ENCODE measurements at places on chromosomes 16 and 17. TPM values are rescaled to one million over a fixed set of nuclear protein-coding genes. Genes with fewer than 3 reads are reported as not detected.

DNA sequence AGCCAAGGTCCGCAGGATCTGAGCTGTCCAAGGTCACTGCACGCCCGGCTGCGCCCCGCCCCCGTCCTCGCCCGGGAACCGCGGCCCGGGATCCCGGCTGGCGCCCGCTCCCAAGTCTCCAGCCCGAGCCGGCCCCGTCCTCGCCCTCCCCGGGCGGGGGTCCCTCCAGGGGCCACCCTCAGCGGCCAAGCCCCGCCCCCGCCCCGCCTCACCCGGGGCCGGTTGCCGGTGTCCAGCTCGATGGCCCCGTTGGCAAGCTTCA lies 216 bp downstream of the VPS9D1 start:
- peak; percentile 86 for DNase-seq

- DNase-seq = no peak
Measured at GRCh38 chr16:9817586-9817985, 364.6 kb downstream of the GRIN2A start.

GRCh38 chr17:48228720-48229119 lies 121.2 kb downstream of the SNX11 start:
- DNase-seq = no peak

GRCh38 chr16:6375465-6376075 lies 957.1 kb upstream of the RBFOX1 start:
- DNase-seq = no peak

- no peak for DNase-seq
Measured at GRCh38 chr17:73533781-73534180, 110.5 kb downstream of the SDK2 start.

- DNase-seq = peak; percentile 93
Measured at GRCh38 chr17:66255112-66255511, 25.9 kb upstream of the APOH start.

DNA sequence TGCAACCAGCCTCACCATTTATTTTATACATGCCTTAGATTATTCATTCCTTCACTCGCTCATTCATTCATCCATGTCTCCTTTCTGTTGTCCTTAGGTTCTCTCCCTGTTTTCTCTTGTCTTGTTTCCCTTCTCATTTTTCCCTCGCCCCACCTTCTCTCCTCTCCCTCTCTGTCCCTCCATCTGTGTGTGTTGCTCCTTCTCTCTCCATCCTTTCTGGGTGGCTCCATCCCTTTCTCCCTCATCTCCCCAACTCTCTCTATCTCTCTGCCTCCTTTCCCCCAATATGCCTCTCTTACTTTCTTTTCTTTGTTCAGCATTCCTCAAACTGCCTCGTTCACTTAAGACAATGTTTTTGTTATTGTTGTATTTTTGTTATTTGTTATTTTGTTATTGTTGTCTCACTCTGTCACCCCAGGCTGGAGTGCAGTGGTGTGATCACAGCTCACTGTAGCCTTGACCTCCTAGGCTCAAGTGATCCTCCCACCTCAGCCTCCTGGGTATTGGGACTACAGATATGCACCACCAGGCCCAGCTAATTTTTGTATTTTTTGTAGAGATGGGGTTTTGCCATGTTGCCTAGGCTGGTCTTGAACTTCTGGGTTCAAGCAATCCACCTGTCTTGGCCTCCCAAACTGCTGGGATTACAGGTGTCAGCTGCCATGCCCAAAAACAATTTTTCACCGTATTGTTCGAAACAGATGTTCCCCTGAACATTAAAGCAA lies 14.4 kb downstream of the SOCS1 start:
- DNase-seq = no peak

GRCh38 chr16:51327001-51327400 lies 175.9 kb upstream of the SALL1 start:
- DNase-seq = no peak

DNA sequence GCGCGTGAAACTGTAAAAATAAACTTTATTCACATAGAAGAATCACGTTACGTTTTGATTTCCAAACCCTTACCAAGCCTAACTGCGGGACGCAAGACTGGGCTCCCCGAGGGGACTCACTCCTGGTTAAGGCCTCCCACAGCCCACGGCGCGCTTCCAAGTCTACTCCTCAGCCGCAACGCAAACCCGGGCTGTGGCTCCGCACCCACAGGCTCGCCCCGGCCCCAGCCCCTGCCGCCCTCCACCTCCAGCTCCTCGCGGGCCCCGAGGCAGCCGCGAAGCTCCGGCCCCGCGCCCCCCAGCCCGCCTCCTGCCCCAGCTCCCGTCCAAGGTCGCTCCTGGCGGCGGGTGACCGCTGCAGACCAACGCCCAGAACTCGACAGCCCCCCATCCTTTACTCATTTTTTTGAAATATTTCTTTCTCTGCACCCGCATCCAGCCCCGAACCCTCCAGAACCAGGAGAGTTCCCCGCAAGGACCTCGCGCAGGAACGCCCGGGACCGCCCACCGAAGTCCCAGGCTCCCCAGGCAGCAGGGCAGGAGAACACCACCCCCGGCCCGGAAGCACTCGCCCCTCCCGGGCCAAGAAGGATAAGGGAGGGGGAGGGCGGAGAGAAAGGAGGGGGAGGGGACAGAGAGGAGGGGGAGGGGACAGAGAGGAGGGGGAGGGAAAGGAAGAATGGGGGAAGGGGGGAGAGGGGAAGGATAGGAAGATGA lies 912 bp downstream of the USP22 start:
- peak; percentile 94 for DNase-seq

- no peak for DNase-seq
Measured at GRCh38 chr16:54009464-54010176, 277.0 kb downstream of the IRX3 start.

DNA sequence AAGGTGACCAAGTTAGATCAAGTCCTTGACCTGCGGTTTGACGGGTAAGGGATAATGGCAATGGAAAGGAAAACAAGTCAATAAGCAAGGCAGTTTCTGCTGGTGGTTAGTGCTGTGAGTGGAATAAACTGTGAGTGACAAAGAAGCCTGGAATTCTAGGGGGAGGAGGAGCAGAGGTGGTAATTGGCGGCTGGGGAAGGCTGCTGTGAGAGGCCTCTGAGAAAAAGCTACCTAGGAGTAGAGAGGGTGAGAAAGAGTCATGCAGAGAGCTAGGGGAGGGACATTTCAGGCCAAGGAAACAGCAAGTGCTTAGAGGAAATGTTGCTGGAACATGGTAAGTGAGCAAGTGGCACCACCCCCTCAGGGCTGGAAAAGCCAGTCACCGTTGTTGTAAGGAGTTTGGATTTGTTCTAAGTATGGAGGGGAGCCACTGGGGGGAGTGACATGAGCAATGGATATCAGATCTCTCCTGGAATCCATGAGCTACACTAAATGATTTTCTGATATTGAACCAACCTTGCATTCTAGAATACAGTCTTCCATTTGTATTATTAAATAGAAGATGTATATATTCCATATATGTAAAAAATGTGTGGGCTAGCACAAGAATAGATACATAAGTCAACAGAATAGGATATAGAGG lies 6.7 kb downstream of the NLRC3 start:
- no peak for DNase-seq

DNA sequence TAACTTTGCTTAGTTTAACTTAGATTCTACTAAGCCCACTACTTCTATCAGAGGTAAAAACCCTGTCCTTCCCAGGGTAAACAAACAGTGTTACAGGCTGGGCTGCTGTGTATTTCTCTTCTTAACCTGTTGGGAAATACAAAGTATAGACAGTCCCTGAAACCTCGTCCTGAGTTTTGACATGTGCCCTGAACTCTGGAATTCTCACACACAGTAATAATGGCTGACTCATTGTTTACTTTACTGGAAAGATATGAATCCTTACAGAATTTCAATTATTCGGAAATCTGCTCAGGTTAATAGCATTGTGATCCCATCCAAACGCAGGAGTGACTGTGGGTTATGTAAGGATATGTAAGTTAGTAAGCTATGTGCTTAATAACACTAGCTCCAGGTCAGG lies 199.1 kb downstream of the TMEM114 start:
- DNase-seq = no peak

DNA sequence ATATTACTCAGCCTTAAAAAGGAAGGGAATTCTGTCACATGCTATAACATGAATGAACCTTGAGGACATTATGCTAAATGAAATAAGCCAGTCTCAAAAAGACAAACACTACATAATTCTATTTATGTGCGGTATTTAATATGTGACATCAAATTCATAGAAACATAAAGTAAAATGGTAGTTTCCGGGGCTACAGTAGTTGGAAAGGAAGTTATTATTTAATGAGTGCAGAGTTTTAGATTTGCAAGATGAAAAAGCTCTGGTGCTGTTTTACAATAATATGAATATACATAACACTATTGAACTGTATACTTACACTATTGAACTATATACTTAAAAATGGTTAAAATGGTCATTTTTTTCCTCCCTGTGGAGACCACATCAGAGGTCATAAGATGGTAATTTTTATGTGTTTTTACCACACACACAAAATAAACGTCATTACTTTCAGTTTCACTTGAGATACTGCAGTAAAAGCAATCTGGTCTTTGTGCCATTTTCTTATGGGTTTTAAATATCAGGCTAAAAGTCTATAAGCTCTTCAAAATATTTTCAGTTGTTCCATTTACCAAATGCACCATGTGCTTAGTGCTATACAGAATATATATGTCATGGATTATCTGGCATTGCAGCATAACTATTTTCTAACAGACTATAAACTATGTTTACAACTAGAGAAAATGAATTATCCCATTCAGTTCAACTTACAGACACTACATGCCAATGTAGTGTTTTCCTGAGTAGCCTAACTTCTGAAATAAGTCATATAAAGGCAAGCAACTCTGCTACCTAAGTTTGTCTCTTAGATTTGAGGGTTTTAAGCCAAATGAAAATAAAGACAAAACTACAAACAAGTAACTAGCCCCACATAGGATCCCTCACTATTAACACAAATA lies 90.9 kb downstream of the SPAG9 start:
- no peak for DNase-seq

DNA sequence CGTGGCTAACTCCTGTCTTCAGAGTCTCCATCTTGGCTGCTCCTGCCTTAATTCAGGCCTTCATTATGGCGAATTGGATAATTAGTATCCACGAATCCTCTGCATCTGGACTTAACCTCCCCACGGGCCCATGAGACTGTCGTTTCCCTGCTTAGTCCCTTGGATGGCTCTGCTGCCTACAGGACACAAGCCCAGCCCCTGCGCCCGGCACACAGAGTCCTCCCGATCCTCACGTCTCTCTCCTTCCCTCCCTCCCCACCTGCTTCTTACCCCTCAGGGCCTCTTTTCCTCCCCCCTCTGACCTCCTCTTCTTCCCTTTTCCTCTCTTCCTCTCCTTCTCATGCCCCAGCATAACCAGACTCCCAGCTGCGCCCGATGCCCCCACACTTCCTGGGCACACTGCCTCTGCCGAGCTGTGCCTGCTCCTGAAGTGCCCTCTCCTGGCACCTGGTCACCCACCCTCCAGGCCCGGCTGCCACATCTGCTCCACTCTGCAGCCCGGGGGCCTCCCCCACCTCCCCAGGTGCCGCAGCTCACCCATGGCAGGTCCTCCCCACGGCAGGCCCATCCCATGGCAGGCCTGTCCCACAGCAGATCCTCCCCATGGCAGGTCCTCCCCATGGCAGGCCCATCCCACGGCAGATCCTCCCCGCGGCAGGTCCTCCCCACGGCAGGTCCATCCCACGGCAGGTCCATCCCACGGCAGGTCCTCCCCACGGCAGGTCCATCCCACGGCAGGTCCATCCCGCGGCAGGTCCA lies 45.9 kb downstream of the RPH3AL start:
- DNase-seq = no peak

TNK1 gene
- total RNA-seq = 9.3 TPM

PPL gene
- 78.4 TPM for total RNA-seq

GINS2 gene
- 0.88 TPM for total RNA-seq

MRM3 gene
- total RNA-seq = 14.4 TPM
